ENCODE measurements at places on chromosomes 3 and 15.

DNA sequence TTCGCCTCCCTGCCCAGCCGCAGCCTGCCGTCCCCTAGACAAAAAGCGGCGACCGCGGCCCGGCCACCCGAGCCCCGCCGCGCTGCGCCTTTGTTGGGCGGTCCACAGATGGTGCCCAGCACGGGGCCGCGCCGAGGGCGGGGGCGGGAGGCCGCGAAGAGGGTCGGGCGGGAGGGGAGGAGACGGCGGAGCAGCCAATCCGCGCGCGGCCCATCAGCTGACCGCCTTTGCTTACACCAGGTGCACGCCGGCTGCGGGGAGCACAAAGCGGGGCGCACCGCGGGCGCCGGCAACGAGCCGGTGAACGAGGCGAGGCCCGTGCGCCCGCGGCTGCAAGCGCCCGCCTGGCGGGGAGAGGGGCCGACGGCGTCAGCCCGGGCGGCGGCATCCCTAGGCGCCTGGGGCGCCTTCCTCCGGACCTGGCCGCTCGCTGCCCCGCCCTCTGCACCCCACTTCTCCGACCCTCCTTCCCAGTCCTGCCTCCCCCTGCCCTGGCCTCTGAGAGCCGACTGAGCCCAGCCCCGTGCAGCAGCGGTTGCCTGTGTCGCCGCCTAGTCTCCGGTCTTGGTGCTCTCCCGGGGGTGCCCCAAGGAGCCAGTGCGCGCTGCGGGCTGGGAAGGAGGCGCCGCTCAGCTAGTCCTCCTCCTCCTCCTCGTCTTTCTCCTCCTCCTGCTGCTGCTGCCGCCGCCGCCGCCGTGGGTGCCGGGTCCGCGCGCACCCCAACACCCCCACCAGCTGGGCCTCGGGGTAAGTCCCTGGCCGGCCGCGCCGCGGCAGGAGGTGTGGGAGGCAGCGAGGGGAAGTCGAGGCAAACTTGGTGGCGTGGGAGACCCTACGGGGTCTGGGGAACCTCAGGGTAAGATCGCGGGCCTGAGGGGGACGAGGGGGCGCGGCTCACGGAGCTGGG lies at the start of gene LRRN1:
TSS of gene LRRN1 (plus strand) at position 259 of the 907 bp plus-strand sequence. CDS start 45,211 bp downstream, outside the sequence.
- peak; percentile 85 for DNase-seq

- no peak for DNase-seq
Measured at GRCh38 chr3:11499144-11499543, 144.6 kb downstream of the VGLL4 start.

DNA sequence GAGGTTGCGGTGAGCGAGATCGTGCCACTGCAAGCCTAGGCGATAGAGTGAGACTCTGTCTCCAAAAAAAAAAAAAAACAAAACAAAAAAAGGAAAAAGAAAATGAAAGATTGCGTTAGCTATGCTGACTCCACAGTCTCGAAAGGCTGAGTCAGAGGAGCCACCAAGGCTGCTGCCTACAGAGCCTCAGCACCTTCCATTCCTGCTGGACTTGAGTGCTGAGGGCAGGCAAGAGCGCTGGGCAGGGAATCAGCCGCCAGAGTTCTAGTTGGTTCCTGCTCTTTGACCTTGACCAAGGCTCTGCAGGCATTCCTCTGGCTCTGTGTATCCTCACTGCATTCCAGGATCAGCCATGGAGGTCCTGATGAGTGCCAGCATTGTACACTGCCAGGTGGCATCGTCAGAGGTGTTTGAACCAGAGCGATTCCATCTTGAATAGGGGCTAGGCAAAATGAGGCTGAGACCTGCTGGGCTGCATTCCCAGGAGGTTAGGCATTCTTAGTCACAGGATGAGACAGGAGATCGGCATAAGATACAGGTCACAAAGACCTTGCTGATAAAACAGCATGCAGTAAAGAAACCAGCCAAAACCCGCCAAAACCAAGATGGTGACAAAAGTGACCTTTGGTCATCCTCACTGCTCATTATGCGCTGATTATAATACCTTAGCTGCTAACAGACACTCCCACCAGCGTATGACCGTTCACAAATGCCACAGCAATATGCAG lies 5.9 kb downstream of the MESP2 start:
- no peak for DNase-seq

GRCh38 chr15:100517846-100518245 lies 10.9 kb downstream of the CERS3 start:
- no peak for DNase-seq

All from NT2/D1 (cell line).